ENCODE measurements at places on chromosomes 13 and 19. TPM values are rescaled to one million over a fixed set of nuclear protein-coding genes. Genes with fewer than 3 reads are reported as not detected.

Gene ZNF440
- total RNA-seq: 10.8 TPM

Gene AP1M2
- not detected for total RNA-seq

Gene SIGLEC12
- 4.5 TPM for total RNA-seq

Gene FXYD1
- total RNA-seq: 0.71 TPM

Gene CLEC17A
- total RNA-seq: 0.14 TPM

Gene TBXA2R
- 0.09 TPM for total RNA-seq

Gene UBE2M
- 142 TPM for total RNA-seq

DNA sequence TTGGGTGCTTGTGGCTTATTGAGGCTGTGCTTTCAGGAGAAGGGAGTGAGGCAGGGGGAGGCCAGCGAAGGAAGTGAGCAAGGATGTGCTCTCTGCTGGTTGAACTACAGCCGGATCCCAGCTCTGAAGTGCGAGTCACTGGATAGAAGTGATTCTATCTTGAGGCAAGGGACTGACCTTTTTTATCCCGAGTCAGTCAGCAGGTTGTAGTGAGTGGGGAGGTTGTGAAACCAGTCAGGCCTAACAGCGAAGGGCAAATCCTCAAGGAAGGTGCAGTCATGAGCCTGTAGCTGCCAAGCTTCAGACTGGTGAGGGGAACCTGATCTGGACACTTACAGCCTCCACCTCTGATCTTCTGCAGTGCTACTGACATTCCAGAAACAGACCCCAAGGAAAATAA lies 18.6 kb downstream of the SCEL start:
- no peaks in the 10 kb centered on the region for H3K36me3 ChIP-seq
- H3K27me3 ChIP-seq: peaks cover 10% of the 10 kb centered on the region
- no peaks in the 10 kb centered on the region for H3K4me1 ChIP-seq
- no peak overlapping the region for H3K4me3 ChIP-seq
- no peak for DNase-seq

- H3K4me3 ChIP-seq: peak overlapping the region; percentile 81
- H3K27ac ChIP-seq: peak overlapping the region; percentile 94
- no peaks in the 10 kb centered on the region for H3K27me3 ChIP-seq
- no peak for DNase-seq
- H3K4me1 ChIP-seq: peaks cover 27% of the 10 kb centered on the region
Measured at GRCh38 chr19:4089946-4090345, 23.2 kb upstream of the ZBTB7A start.
